ENCODE measurements at places on chromosomes 1 and 21. TPM values are rescaled to one million over a fixed set of nuclear protein-coding genes. Genes with fewer than 3 reads are reported as not detected.

Gene OR2L13
- 0.29 TPM for total RNA-seq

DNA sequence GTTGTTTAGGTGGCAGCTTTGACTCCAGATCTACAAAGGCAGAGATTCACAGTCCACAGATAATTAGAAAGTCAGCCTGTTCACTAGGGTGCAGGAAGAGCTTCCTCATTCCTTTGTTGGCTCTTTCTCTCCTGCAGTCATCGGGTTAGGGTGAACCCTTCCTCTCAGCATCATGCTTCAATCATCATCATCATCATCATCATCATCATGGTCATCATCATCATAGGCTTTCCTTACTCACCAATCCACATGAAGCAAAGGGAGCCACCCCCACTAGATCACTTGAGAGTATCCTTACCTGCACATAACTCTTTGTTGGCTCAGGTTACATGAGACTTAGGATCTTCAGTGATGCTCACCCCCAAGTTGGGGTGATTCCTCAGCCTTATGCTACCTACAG, 19.0 kb downstream of the MPZ start:
- no peak overlapping the region for H3K27ac ChIP-seq
- H3K4me1 ChIP-seq, result no peaks in the 10 kb centered on the region
- DNase-seq, result no peak
- no peak overlapping the region for H3K4me3 ChIP-seq
- no peaks in the 10 kb centered on the region for H3K36me3 ChIP-seq
- no peaks in the 10 kb centered on the region for H3K27me3 ChIP-seq

DNA sequence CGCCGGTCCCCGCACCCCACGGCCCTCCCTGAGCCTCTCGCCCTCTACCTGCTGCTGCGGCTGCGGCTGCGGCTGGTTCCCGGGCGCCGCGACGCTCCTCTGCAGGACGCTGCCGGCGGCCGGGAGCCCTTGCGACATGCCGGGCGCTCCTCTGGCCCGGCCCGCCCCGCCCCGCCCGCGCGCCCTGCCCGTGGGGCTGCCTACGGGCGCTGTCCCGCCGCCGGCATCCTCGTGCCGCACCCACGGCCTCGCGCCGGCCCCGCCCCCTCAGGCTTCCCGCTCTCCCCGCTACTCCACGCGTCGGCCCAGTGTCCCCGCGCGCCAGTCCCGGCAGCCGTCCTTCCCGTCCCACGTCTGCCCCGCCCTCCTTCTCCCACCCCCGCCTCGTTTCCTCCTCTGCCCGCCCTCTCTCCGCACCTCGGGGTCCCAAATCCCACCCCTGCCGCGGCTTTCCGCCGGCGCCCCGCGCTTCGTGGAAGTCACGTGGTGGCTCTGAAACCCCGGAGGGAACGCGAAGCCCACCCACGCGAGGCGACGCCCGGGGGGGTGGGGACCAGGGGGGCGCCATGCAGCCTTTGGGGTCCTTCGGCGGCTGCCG, at the start of gene BATF3:
Gene BATF3, minus strand, starts transcription at position 216 of the 598 bp plus-strand sequence. Its CDS starts 78 bp downstream, at position 138.
- no peaks in the 10 kb centered on the region for H3K27me3 ChIP-seq
- peaks cover 4% of the 10 kb centered on the region for H3K4me1 ChIP-seq
- no peaks in the 10 kb centered on the region for H3K36me3 ChIP-seq
- no peak for DNase-seq
- peak within 1 kb of the TSS; percentile 54 for H3K4me3 ChIP-seq
- peak within 1 kb of the TSS; percentile 91 for H3K27ac ChIP-seq

Gene SKI
- 33.8 TPM for total RNA-seq

GRCh38 chr1:58813361-58813760, 29.5 kb upstream of the JUN start:
- H3K27ac ChIP-seq, result peak overlapping the region; percentile 93
- no peak for DNase-seq
- no peaks in the 10 kb centered on the region for H3K4me1 ChIP-seq
- H3K4me3 ChIP-seq, result no peak overlapping the region
- H3K36me3 ChIP-seq, result no peaks in the 10 kb centered on the region

DNA sequence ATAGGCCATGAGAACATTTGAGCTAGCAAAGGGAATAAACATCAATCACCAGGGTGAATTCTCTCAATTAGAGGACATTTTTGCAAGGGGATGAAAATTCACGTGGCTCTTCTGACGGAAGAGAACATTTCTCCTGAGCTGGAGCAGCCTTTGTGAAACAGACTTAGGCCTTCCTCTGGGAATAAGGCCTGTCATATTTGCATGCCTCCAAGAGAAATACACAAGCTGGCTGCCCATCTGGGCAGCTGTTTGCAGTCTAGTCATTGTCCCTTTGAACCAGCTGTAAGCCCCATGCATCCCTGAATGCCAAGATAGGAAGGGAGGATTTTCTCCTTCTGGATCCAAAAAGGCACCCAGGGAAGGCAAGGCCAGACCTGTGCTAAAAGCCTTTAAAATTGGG, 5.5 kb downstream of the LEMD1 start:
- H3K36me3 ChIP-seq, result no peaks in the 10 kb centered on the region
- no peaks in the 10 kb centered on the region for H3K27me3 ChIP-seq
- H3K27ac ChIP-seq, result no peak overlapping the region
- no peak overlapping the region for H3K4me3 ChIP-seq

- H3K4me3 ChIP-seq, result no peak overlapping the region
- no peak overlapping the region for H3K27ac ChIP-seq
- no peak for DNase-seq
- H3K27me3 ChIP-seq, result no peaks in the 10 kb centered on the region
- no peaks in the 10 kb centered on the region for H3K4me1 ChIP-seq
Measured at GRCh38 chr21:25577424-25578055, 29.7 kb downstream of the MRPL39 start.

DNA sequence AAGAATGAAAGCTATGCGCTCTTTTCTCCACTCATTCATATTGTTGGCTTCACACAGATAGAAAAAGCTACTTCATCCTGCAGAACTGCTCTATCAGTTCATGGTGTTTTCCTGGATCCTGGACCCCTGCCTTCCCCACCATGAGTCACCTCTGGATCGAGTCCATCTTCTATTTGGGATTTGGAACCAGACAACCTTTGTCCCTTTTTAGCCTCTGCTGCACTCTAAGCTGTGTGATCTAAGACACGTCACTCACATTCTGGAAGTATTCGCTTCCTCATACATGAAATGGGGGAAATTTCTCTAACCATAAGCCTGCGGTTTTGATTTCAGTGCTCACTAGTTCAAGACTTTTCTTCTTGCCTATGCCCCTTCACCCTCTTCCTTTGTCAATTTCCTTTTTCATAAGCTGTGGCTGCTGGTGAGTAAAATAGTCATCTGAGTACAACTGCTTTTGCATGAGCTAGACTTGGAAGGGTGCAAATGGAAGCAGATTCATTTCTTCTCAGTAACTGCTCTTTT, 14.1 kb upstream of the DEGS1 start:
- no peaks in the 10 kb centered on the region for H3K4me1 ChIP-seq
- no peaks in the 10 kb centered on the region for H3K27me3 ChIP-seq
- H3K4me3 ChIP-seq, result peak overlapping the region; percentile 3

Gene FAM110D
- 3.4 TPM for total RNA-seq

DNA sequence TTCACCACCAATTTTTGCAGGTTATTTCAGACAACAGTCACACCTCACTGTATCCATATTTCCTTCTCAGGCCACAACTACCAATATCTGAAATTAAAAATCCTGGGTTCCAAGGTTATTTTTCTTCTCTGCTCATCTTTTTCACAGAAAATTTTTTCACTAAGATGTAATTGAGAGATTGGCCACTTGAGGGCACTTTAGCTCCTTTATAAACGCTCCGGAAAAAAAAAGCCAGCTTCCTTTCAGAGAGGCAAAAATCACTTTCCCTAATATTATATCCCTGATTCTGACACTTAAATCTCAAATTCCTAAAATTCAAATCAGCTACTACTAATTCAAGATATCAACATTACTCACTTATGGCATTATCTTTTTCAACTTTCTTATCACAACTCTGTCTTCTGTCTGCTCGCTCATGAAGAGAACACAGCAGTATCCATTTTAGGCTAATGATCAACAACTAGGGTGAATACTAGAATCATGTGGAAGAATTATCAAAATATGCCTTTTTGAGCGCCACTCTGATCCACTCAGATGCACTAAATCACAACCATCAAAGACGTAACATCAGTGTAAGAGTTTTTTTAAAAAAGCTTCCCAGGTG, 101.4 kb upstream of the RGS1 start:
- H3K27me3 ChIP-seq, result no peaks in the 10 kb centered on the region
- no peaks in the 10 kb centered on the region for H3K4me1 ChIP-seq
- H3K27ac ChIP-seq, result no peak overlapping the region
- no peak overlapping the region for H3K4me3 ChIP-seq
- DNase-seq, result no peak

DNA sequence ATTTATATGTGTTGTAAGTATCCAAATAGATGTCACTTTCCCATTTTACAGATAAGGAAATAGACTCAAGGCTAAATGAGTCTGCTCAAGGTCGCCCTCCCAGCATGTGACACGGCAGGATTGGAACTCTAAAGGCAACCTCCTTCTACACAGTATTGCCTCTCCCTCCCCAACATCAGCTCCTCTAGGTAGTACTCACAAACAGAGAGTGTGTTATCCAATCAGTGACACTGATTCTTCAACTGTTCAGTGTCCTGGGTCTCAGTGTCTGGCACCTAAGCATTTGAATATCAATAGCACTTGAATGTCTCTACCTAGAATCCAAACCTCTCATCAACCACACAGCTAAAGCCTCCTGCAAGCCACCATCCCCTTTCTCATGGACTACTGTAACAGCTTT, 87.1 kb downstream of the DAB1 start:
- peaks cover 4% of the 10 kb centered on the region for H3K27me3 ChIP-seq
- H3K4me1 ChIP-seq, result no peaks in the 10 kb centered on the region
- H3K36me3 ChIP-seq, result no peaks in the 10 kb centered on the region
- no peak for DNase-seq
- no peak overlapping the region for H3K4me3 ChIP-seq

Gene PDE4DIP
- total RNA-seq, result 70.1 TPM

Gene PRAMEF1
- total RNA-seq, result not detected

GRCh38 chr1:193415256-193415655, 228.8 kb upstream of the B3GALT2 start:
- H3K4me1 ChIP-seq, result no peaks in the 10 kb centered on the region
- no peak for DNase-seq
- H3K4me3 ChIP-seq, result no peak overlapping the region
- H3K27me3 ChIP-seq, result no peaks in the 10 kb centered on the region
